ENCODE measurements at places on chromosomes 7 and 10. TPM values are rescaled to one million over a fixed set of nuclear protein-coding genes. Genes with fewer than 3 reads are reported as not detected.
A peak's percentile ranks its signal among the peaks of the same experiment; 100 is the strongest.

Gene MAT1A
- not detected for total RNA-seq

Gene ANKRD61
- 0.42 TPM for total RNA-seq

- DNase-seq = no peak
These were observed 22.8 kb upstream of the TARP start for GRCh38 chr7:38296059-38296857.

- no peak for DNase-seq
These were observed 492 bp upstream of the VCL start for GRCh38 chr10:73997461-73997786.

Gene MCM10
- total RNA-seq = 39.3 TPM

- DNase-seq = no peak
These were observed 23.5 kb upstream of the CHST12 start for GRCh38 chr7:2379821-2380450.

DNA sequence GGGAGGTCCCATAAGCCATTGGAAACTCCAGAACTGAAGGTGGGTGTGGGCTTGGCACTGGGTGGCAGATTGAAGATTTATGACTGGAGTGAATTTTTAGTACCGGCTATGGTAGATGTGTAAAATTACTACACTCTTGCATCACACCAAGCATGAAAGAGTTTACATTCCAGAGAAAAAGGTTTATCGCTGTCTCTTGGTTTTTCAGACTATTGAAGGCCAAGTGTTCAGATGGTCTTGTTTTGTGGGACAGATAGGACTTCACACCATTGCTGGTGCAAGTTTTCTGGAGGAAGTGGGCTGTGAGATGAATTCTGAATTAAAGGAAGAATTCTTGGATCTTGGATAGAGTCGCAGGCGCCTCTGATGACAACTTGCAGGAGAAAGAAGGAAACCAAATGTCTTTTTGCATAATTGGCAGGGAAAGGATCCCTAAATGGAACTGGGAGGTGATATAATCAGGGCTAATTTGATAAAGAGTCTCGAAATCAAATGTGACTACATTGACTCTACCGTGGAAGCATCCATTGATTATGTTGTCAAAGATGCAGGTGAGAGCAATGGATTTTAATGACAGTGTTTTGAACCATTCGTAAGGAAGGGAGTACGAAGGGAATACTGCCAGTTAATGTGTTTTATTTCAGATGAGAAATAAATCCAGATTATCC lies 14.2 kb upstream of the NMT2 start:
- DNase-seq = peak; percentile 61

Gene FAM25C
- total RNA-seq = not detected

Gene JCAD
- total RNA-seq = 15.6 TPM

DNA sequence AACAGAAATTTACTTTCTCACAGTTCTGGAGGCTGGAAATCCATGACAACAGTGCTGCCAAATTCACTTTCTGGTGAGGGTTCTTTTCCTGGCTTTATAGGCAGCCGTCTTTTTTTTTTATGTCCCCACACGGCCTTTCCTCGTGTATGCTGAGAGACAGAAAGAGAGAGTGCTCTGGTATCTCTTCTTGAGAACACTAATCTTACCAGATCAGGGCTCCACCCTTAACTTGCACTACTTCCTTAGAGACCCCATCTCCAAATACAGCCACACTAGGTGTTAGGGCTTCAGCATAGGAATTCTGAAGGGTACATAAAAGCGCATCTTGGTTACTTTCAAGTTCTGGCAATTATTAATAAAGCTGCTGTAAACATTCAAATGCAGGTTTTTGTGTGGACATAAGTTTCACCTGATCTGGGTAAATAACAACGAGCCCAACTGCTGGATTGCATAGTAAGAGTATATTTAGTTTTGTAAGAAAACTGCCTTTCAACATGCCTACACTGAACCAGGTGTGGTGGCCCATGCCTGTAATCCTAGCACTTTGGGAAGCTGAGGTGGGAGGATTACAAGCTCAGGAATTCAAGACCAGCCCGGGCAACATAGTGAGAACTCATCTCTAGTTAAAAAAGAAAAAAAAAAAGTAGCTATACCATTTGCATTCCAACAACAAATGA lies 8.2 kb upstream of the C1GALT1 start:
- DNase-seq = no peak

GRCh38 chr7:71198391-71198790 lies 66.4 kb downstream of the GALNT17 start:
- no peak for DNase-seq

DNA sequence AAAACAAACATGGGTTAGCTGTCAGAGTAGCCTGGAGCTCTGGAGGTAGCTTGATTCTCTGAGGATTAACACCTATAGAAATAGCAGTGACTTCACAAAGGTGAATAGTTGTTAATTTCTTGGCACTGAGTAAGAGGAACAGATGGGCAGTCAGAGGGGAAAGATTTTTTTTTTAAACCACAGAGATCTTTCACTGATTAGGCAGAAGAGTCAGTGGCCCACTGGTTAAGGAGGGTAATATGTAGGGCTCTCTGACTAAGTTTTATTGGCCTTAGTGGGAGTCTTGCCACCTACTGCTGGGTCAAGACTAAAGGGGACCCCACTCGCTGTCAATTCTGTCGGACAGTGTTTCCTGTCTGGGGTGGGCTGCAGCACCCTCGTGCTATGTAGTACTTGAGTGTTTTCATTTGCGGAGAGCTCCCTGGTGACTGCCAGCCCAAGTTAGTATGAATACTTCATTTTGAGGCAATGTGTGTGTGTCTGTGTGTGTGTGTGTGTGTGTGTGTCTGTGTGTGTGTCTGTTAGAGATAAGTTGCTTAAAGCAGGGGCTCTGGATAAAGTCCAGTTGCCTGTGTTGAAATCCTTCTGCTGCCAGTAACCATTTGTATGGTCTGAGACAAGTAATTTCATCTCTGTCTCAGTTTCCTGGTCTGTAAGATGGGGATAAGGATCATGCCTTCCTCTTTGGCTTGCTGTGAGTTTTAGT lies 145.2 kb downstream of the ARID5B start:
- peak; percentile 59 for DNase-seq

- DNase-seq = no peak
These were observed 42.9 kb downstream of the PAX2 start for GRCh38 chr10:100788002-100788903.

Gene SCRN1
- 56.4 TPM for total RNA-seq

GRCh38 chr7:30478349-30479201 lies at the start of gene NOD1:
Gene NOD1, minus strand, starts transcription at chr7:30478784. Its CDS starts 21,863 bp downstream, at chr7:30456921.
- peak; percentile 72 for DNase-seq

DNA sequence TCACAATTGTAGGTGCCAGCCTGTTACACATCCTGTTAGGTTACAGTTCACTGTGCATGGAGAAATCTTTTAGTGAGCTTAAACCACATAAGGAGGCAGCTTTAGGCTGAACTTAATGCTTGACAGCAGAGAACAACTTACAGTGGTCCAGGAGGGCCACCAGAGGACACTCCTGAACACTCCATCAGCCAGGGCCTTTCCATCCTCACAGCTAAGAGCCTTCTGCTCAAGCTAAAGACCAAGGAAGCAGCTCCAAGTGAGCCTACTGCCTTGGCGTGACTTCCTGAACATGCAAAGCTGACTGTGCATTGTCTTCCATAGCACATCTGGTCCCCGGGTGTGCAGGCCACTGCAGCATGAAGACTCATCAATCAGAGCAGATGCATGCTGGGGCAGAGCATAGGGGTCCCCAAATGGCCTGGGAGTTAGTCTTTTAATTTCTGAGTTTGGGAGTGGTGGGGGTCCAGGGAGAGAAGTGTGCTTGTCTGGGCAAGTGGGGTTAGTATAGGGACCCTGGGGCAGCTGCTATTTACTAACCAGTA lies 105.0 kb downstream of the ZNF248 start:
- no peak for DNase-seq

- DNase-seq = no peak
These were observed 174.4 kb upstream of the LYZL2 start for GRCh38 chr10:30803892-30804322.

- peak; percentile 89 for DNase-seq
These were observed 20.5 kb upstream of the PITRM1 start for GRCh38 chr10:3192856-3193635.

DNA sequence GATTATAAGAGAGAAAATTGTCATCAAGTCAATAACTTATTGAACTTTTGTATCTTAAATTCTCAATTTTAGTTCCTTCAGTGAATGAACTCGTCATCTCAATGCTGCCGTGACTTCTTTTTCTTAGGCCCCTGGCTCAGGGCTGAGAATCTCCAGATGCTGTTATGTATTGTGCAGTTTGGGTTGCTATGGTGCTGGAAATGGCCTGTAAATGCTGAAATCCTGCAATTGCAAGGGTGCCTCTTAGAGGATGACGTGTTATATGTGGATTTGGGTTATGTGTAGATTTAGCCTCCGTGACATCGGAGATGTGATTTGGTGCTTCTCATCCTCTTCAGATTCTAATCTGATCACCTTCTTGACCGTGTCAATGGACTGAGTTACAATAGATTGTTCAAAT lies 55.7 kb upstream of the ZRANB1 start:
- no peak for DNase-seq
